RWPE2 (cell line): ENCODE measurements at places on chromosomes 3 and 15.

DNA sequence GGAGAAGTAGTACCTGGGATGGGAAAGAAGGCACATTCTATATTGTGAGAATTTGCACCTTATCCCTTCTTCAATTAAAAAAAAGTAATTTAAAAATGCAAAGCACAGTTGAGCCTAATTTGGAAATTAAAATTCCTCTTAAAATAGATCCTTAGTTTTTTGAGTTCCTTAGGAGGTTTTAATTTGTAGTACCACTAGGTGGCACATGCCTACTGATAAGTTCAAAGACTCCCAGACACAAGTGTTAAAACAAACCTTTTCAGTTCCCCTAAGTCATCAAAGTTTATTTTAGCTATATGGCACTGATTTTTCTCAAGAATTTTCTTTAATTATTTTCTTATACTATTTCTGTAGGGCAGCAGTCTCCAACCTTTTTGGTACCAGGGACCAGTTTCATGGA, 127.6 kb upstream of the AZI2 start:
- no peak for DNase-seq

DNA sequence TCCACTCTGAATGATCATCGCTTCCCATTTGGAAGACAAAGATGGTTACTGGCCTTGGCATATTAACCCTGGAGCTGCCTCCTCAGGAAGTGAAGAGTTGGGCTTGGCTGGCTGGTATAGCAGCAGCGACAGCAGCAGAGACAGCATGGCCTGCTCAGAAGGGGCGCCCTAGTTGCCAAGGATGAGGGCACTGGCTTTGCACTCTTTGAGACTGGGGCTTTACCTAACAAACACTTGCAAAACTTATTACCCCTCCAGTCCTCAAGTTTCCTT, 68.5 kb upstream of the RBP1 start:
- DNase-seq = no peak

DNA sequence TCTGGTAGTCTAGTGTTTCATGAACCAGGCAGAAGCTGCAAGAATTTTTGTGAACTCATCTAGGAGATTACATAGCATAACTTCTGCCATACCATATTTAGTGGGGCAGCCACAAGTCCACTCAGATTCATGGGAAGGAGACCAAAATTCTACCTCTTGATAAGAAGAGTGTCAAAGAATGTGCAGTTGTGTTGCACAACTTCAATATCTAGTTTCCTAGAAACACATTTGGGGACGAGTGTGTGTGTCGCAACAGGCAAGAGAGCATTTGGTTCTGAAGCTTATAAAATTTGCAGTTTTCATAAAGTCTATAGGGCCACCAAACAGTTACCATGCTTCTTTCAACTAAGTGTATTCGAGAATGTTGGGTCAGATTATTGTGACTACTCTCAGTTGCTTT, 115.3 kb downstream of the KCNH8 start:
- no peak for DNase-seq

GRCh38 chr3:138578141-138578540, 15.9 kb downstream of the CEP70 start:
- DNase-seq = no peak

- no peak for DNase-seq
Observed at GRCh38 chr3:193922034-193922774, 213.7 kb upstream of the HES1 start.

DNA sequence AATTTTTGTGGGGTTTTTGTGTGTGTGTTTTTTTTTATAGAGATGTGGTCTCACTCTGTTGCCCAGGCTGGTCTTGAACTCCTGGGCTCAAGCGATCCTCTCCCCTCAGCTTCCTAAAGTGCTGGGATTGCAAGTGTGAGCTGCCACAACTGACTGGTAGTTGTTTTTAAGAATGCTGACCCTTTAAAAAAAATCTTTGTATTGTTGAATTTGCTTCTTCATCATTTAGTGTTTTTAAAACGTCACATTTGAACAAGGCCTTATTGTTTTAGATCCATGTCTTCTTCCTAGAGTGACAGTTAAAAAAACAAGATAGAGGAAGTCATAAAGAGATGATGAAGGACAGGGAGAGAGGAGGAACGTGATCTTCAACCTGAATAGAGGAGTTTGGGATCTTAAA, 24.1 kb downstream of the GJD2 start:
- no peak for DNase-seq

GRCh38 chr15:26628879-26629529, 143.9 kb downstream of the GABRB3 start:
- no peak for DNase-seq

- DNase-seq = no peak
Observed at GRCh38 chr15:60413231-60413824, 15.5 kb upstream of the ANXA2 start.

- no peak for DNase-seq
Observed at GRCh38 chr3:179147514-179147872, 664 bp upstream of the PIK3CA start.

- no peak for DNase-seq
Observed at GRCh38 chr3:156551746-156552145, 3.2 kb downstream of the SSR3 start.
